ENCODE measurements at places on chromosomes 5 and 9. TPM values are rescaled to one million over a fixed set of nuclear protein-coding genes. Genes with fewer than 3 reads are reported as not detected.

DNA sequence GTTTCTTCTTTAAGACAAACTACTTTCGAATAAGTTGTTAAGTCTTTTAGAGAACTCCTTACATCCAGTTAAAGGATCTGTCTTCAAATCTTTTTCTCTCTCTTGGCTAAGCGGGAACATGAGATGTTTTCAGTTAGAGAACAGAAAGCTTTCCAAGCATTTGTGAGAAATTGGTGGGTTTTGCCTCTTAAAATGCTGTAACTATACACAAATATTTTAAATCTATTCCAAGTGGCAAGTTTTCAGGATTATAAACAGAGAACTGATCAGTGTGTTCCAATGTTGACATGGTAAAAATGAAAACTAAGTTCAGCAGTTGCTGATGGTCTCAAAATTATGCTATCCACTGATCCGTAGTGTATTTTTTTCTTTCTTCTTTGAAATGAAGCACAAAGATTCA is 100.4 kb downstream of the EBF1 start:
- no peak for DNase-seq

- no peak for DNase-seq
Measured at GRCh38 chr9:129146441-129146941, 31.6 kb downstream of the IER5L start.

- peak; percentile 97 for DNase-seq
Measured at GRCh38 chr5:13985731-13986418, 41.4 kb upstream of the DNAH5 start.

DNA sequence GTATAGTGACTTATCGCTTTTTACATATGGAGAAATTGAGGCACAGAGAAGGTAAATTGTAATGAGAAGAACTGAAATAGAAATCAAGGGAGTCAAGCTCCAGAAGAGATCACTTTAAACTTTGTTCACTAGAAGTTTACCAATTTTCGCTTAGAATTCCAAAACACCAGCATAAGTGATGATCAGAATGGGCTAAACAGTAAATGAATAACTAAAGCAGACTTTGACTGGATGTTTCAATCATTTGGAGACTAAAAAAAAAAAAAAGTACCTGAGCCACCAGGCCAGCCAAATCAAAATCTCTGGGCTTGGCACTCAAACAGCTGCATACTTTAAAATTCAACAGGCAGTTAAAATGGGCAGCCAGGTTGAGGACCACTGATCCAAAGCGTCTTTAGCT is 38.2 kb upstream of the FYB1 start:
- DNase-seq = no peak

GRCh38 chr5:20323323-20323722 is 335.3 kb upstream of the CDH18 start:
- DNase-seq = no peak

- peak; percentile 50 for DNase-seq
Measured at GRCh38 chr5:26942481-26942880, 95.9 kb downstream of the CDH9 start.

DNA sequence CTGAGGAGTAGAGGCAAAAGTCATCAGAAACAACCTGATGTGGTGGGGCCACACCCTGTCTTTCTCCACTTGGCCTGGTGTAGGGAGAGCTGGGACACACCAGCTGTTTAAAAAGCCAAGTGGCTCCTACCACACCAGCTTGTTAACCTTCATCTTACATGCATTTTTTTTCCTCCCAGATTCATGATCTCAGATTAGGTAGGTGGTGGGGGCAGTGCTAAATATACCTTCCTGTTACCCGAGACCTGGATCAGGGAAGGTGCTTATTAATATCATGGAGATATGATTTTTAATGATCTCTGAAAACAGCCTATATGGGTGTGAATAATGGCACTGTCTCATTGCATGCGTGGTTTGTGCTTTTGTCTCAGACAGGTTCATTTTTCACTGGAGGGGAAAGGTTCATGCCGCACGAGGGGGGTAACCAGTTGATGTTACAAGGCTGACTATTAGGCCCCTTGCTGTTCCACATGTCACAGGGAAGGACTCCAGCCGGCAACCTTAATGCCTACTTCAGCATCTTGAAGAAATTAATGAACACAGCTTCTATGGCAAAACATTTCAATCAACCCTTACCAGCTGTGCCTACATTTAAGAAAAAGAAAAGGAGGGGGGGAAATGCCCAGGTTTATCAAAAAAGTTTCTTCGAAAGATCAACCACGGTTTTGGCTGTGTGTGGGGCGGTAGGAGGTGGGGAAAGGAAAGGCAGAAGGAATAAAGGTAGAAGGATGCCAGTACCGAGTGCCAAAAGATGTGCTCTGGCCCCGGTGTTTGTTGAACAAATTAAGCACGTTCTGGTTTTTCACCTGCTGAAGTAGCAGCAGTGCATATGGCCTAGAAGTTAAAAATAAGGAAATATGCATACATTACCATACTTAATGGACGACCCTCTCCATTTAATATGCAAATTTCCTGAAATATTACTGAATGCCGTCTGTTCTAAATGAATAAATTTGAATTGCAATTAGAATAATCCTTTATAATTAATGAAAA is 185.4 kb downstream of the EBF1 start:
- no peak for DNase-seq

- no peak for DNase-seq
Measured at GRCh38 chr9:106419829-106420228, 443.1 kb upstream of the ZNF462 start.

- DNase-seq = no peak
Measured at GRCh38 chr9:37905131-37905505, 1.2 kb upstream of the SLC25A51 start.

- no peak for DNase-seq
Measured at GRCh38 chr5:157066080-157066479, 7.2 kb upstream of the HAVCR1 start.

GRCh38 chr5:61159836-61160235 is 2.4 kb downstream of the SMIM15 start:
- DNase-seq = no peak

GRCh38 chr5:20972419-20972925 is 984.5 kb upstream of the CDH18 start:
- DNase-seq = peak; percentile 77

GRCh38 chr5:72191404-72191803 is 84.1 kb downstream of the MAP1B start:
- DNase-seq = no peak

- DNase-seq = no peak
Measured at GRCh38 chr9:126665644-126666035, 51.9 kb downstream of the LMX1B start.

GRCh38 chr9:97510797-97511654 is 9.6 kb downstream of the TMOD1 start:
- peak; percentile 36 for DNase-seq

GRCh38 chr5:167460449-167461020 is 830.9 kb upstream of the WWC1 start:
- DNase-seq = no peak

DNA sequence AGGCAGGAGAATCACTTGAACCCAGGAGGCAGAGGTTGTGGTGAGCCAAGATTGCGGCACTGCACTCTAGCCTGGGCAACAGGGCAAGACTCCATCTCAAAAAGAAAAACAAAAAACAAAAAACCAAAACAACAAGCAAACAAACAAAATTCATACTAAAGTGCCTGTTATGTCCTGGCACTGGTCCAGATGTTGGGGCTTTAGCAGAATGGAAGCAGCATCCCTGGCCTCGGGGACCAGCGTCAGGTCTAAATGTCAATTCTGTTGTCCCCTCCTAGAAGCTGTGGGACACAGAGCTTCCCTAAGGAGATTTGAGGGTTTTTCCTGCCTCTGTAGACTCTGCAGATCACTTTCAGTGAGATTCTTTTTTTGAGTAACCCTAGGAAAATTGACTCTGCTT is 26.2 kb downstream of the PPARGC1B start:
- no peak for DNase-seq

DNA sequence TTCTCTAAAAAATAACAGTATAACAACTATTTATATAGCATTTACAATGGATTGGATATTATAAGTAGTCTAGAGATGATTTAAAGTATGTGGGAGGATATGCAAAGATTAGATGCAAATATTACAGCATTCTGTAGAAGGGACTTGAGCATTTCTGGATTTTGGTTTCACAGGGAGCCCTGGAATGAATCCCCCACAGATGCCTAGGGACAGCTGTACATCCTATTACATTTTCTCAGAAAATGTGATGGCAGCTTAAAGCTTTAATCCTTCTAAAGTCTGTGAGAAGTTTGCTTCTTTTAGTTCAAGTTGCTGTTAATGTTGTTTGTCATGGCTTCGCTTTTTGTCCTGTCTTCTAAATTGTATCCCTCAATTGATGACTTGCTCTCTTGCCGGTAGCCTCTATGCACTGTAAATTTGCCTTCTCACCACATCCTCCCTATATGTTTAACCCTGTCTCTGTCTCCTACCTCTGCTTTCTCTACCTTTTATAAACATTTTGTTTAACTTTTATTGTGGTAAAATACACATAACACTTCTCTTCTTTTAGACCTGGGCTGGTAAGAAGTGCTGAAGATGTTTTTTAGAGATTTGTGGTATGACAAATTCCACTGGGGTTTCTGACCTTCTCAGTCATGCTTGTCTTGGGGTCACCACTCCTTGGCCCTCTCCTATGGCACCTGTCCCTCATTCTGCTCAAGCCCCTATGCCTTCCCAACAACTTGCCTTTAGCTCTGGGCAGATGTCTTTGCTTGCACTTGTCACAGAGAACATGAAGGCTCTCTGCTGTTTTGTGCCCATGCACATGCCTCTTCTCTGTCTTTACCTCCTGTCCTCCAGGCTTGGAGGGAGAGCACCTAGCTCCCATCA is 37.9 kb downstream of the LNPEP start:
- no peak for DNase-seq

Gene ALDH1A1
- total RNA-seq = not detected

Gene SCGB3A2
- not detected for total RNA-seq

Gene FBP2
- not detected for total RNA-seq

Gene ACTBL2
- total RNA-seq = 0.30 TPM

Gene PCDHGB5
- not detected for total RNA-seq

Gene SPATA31D4
- total RNA-seq = not detected

Gene TAS2R1
- not detected for total RNA-seq

Gene CDH6
- 242 TPM for total RNA-seq

Gene IL7R
- total RNA-seq = 3.4 TPM

Data from MG63 (cell line).